Forelimb muscle (tissue), 1 donor: ENCODE measurements at places on chromosomes 1 and 21. TPM values are rescaled to one million over a fixed set of nuclear protein-coding genes. Genes with fewer than 3 reads are reported as not detected.

GRCh38 chr1:231508497-231508896 lies 20.0 kb upstream of the TSNAX start:
- no peak for DNase-seq

TSPAN2 gene
- 20.1 TPM for polyA plus RNA-seq

- no peak for DNase-seq
Observed at GRCh38 chr1:204563780-204564179, 47.6 kb downstream of the MDM4 start.

GRCh38 chr1:151501474-151501873 lies 9.7 kb upstream of the CGN start:
- no peak for DNase-seq

CC2D1B gene
- 24.9 TPM for polyA plus RNA-seq

DNA sequence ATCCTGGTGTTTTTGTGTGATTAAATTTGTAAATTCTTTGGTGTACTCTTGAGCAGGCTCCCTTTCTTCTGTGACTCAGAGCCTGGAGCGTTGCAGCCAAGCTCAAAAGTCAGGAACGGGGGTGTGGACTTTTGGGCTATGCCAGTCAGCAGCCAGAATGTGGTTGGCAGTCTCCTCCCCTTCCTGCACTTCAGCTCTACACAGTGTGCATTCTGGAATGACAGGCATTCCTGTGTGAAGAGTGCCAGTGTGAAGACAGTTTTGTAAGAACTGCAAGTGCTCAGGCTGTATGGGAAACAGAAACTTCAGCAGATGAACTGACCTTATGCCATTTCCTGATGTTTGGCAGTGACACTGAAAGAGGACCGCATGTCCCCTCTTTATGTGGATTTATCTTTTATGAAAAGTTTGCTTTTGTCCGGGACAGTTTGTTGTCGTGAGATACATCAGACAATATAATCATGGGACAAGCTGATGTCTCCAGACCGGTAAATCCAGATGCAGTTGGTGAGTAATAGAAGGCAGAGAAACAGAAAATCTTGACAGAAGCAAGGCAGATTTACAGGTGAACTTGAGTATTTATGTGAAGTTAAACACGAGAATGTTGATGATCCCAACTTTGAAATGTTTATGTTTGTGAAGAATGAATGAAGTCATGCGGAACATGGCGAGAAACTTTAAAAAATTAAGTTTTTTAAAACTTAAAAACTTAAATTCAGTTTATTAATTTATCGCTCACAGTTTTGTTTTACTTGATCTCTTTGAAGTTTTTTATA lies 67.7 kb upstream of the RCC1 start:
- peak; percentile 22 for DNase-seq

SLC5A9 gene
- polyA plus RNA-seq: 2.0 TPM

TMEM125 gene
- polyA plus RNA-seq: not detected

- DNase-seq: no peak
Observed at GRCh38 chr1:54696262-54696661, 19.4 kb upstream of the TTC4 start.

DNA sequence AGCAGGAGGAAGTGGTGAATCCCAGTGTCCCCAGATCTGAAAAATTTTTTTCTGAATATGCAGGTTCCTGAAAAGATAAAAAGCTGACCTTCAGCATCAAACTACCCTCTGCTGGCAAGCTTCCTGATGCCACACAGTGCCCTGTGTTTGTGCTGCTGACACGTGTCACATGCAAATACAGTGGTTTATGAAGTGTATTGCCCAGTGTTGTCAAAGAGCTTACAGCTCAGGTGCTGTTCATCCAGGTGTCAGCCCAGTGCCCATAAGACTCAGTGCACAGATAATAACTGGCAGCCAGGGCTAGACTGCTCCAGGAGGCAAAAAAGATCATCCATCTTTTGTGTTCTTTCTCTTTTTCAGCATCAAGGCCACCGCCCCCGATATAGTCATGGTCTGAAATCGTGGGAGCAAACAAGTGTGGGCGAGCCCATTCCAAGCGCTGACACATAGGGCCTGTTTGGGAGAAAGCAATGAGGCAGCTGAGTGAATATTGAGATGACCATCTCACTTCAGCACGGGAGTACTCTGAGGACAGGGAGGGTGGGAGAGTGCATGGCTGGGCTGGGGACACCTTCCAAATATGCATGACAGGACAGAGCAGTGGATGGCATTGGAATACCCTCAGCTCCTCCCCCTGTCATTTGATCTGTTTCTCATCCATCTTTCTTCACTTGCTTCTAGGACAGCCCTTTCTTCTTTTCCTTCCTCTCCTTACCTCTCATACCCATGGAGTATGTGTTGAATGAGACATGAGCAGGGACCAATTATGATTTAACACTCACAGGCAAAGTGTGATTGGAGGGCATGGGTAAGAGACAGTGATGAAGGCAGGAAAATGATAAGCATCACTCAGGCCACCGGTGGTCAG lies 6.4 kb upstream of the KCNK1 start:
- DNase-seq: no peak

CLCA4 gene
- not detected for polyA plus RNA-seq

DNA sequence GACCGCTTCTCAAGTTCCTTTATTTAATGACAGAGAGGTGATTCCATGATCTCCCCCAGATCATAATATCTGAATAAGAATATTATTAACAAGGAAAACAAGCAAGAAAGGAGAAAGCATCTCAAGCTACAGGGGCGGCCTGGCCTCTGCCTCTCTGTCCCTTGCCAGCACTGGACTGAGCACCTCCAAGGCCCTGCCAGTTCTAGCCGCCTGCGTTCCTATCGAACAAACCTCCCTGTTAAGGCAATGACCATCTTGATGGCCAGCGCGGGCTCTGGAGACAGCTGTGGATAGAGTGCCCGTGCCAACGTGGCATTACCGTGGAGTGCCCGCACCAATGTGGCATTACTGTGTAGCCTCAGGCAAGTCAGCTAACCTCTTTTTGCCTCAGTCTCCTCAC lies 84.8 kb downstream of the NPHP4 start:
- DNase-seq: no peak

- no peak for DNase-seq
Observed at GRCh38 chr1:210792250-210793102, 341.5 kb downstream of the KCNH1 start.

SLC35A3 gene
- 12.1 TPM for polyA plus RNA-seq

DNA sequence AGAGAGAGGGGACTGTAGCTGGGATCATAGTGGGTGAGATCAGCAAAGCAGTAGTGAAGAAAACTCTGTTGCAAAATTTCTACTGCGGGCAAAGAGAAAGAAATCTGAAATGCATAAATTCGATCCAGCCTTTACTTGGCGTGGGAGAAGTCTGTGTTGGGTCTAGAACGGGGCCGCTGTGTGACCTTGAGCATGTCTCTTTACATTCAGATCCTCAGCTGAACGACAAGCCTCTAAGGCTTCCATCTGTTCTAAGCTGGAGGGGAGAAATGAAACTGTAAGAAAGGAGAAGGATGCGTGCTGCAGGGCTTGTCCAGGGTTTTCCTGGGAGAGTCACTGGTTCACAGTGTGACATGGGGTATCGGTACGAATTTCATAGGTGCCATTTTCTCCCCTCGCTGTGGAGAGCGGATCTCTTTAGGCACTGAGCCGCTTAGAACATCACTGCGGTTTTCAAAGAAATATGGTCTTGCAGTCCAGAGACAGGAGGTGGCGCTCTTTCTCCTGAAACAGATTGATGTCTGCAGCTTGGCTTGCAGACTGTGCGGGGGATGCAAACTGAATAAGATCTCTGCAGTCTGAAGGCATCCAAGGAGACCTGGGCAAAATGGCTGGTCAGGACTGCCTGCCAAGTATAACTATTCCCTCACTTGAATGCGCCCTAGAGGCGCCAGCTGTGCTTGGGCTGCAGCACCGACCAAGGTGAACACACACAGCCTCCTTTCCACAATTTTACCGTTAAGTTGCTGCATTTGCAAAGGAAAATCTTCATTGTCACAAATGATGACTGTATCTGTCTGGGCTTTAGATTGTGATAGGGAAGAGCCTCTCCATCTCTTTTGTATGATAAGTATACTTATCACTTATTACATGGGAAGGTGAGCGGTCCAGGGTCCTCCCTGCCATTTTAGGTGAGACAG lies 104.1 kb downstream of the XCL2 start:
- peak; percentile 45 for DNase-seq

- no peak for DNase-seq
Observed at GRCh38 chr1:36614571-36614970, 131.9 kb upstream of the CSF3R start.

GRCh38 chr21:40938078-40938477 lies 91.1 kb upstream of the DSCAM start:
- no peak for DNase-seq

GRCh38 chr21:33433425-33434114 lies 30.4 kb downstream of the IFNGR2 start:
- no peak for DNase-seq

FCRL5 gene
- 0.05 TPM for polyA plus RNA-seq

GRCh38 chr1:181972256-181972655 lies 89.3 kb downstream of the ZNF648 start:
- no peak for DNase-seq

- no peak for DNase-seq
Observed at GRCh38 chr1:7313081-7313546, 458.0 kb upstream of the VAMP3 start.

ZMPSTE24 gene
- 23.9 TPM for polyA plus RNA-seq

DNA sequence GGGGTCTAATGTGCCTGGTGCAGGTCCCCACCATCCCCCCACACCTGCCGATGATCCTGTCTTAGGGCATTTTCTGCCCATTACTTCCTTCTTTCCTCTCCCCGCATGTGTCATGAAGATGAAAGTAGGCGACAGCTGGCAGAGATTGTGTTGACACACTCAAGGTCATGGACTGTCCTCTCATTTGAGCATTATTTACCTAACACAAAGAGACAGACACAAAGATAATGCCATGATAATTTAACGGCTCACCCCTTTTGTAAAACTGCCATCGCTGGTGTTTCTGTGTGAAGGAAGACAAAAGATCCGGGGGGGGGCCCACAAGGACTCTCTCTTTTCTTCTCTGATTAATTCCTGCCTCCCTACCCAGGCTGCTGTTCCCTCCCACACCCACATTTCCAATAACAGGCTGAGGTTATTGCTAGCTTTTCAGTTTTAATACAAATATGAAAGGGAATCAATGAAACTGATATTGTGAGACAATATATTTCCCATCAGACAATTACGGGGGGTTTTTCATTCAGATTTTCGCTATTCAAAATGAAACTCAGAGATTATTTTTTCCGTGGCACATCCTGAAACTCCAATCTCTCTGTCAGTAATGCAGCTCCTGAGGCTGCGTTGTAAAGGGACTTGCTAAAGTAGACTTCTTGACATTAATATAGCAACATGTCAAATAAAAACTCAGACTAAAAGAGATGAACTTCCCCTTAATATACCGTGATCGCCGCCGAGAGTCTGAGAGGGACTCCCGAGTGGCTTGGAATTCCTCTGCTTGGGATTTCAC lies 561.1 kb downstream of the NPHP4 start:
- no peak for DNase-seq

FAAH gene
- polyA plus RNA-seq: 20.1 TPM

GRCh38 chr1:68313735-68314134 lies 81.4 kb upstream of the WLS start:
- DNase-seq: no peak

OR2T29 gene
- not detected for polyA plus RNA-seq

DNA sequence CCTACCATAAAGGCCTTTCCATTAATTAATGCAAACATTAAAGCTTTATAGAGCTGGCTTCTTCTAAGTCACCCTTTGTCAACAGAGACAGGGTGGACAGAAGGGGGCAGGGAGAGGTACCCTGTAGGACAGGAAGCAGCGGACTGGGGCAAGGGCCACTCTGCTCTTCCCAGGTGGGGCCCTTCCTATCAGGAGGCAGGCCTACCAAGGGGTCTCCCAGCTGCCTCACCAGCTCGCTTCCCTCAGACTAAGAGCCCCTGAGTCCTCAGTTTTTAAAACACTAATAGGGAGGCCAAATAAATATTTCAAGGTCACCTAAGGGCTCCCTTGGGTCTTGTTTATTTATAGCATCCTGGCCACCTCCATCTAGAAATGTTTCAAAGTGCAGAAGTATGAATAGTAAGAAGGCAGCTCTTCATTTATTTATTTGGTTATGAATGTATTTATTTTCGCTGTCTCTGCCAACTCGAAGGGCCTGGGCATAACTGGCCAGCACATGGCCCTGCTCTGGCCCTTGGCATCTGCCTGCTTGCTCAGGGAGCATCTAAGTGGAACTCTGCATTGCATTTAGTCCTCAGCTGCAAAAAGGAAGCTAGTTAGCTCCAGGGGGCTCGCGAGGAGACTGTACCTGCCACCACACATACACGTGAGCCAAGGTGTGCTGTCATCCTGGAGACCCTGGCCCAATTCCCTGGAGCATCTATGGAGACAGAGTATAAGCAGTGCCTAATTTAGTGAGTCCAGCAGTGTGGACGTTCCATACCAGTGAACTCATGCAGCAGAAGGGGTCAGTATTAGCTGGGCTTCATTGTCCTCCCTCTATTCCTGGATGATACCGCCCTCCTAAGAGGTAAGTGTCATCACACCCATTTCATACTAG lies 395.1 kb upstream of the VAMP3 start:
- DNase-seq: no peak

DNA sequence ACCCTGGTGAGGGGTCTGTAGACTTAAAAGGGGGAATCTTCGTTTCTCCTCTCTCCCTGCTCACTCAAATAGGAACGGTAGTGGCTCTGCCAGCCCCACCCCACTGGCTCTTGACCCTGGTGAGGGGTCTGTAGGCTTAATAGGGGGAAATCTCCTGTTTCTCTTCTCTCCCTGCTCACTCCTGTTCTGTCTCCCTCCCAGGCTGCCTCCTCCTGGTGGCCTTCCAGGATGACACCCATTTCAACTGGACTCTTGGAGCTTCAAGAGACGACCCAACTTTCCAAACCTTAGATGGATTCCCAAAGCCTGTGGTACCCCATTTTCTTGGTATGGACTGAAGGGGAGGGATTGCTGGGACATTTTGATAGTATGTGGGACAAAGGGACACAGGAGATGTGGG lies 1.4 kb upstream of the EPHB2 start:
- no peak for DNase-seq

COL9A2 gene
- polyA plus RNA-seq: 1.6 TPM

DNA sequence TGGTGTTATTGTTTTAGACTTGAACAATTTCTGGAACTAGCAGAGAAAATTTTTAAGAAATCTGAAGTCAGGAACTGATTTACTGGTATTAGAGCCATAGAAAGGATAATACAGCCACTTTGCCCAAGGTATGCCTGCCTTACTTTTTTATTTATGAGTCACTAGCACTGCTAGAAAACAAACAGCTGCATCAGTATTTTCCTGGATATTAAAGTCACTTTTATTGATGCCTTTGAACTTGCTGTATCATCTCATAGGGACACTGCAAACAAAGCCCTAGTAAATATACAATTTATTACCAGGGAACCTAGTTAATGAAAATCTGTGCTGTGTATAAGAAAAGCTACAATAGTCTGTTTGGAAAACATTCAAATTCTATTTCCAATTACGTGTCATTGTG lies 490.8 kb upstream of the TMPRSS15 start:
- DNase-seq: no peak
